ENCODE measurements at places on chromosomes 11 and 22.

GRCh38 chr11:57641011-57641807, 8.5 kb downstream of the YPEL4 start:
- DNase-seq: no peak

- no peak for DNase-seq
Measured at GRCh38 chr11:121723246-121723741, 270.5 kb upstream of the SORL1-AS1 start.

- no peak for DNase-seq
Measured at GRCh38 chr11:5564259-5565019, 16.1 kb upstream of the OR52H1 start.

GRCh38 chr11:83073258-83073657, 1.6 kb upstream of the RAB30 start:
- DNase-seq: no peak

DNA sequence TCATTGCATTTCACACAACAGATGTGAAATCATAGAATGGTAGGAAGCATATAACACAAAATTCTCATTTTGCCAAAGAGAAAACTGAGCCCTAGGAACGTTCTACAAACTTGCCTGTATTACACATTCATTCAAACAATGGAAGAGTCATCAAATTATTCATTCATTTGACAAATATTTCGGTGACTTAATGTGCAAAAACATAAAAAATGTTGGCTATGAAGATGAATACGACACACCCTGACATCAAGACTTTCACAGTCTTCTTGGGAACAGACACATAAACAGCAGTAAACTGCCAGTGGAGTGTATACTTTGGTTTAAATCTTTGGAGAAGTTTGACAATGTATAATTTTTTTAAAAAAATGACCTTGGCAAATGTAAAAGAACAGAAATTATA, 20.4 kb upstream of the C11orf87 start:
- no peak for DNase-seq

DNA sequence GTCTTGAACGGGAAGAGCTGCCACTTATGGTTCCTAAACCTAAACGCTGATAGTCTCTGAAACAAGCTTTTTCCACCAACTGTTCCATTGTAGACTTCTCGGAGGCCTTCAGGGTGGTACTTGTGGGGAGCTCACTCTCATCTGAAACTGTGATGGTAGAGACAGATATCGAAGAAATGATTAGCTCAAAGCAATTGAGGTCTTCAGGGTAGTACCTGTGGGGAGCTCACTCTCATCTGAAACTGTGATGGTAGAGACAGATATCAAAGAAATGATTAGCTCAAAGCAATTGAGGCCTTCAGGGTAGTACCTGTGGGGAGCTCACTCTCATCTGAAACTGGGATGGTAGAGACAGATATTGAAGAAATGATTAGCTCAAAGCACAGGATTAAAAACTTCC, 175.7 kb downstream of the SWAP70 start:
- DNase-seq: no peak

DNA sequence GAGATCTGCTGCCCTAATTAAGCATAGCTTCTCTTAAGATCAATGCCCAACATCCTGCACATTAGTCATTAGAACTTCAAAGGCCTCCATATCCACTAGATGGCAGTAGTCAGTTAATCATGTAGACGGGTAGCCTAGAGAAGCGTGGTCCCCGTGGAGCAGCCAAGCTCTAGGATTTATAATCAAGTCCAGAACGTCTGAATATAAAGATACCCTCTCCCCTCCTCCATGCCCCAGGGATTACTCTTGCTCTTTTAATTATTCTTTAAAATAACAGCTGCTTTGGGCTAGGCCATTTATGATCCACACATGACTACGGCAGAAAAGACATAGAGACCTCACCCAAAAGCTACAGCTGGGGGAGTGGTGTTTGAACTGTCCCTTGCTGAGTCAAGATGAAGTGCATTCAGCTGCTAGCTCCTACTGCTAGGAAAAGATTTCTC, 327.6 kb upstream of the PLET1 start:
- no peak for DNase-seq

GRCh38 chr11:13495929-13496328, at the start of gene PTH:
Gene PTH, minus strand, starts transcription at chr11:13495997. Its CDS starts 3,142 bp downstream, at chr11:13492855.
- no peak for DNase-seq

DNA sequence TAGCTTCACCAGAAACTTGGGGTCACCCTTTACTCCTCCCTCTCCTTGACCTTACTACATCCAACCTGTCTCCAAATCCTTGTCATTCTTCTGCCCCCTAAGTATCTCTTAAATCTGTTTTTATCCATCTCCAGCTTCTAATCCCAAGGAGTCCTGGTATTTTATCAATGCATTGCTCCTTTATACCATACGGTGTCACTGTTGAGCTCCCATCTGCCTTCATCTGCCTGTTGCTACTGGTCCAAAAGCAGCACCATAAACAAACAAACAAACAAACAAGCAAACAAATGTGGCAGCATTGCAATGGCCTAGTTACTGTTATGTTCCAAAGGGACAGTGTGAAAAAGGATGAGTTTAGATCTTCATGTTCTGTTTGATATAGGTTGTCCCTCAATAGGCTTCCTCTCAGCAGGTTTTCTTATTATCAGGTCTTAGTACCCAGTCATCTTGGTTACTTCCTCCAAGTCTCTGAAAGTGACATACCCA, 34.2 kb downstream of the DNHD1 start:
- no peak for DNase-seq

DNA sequence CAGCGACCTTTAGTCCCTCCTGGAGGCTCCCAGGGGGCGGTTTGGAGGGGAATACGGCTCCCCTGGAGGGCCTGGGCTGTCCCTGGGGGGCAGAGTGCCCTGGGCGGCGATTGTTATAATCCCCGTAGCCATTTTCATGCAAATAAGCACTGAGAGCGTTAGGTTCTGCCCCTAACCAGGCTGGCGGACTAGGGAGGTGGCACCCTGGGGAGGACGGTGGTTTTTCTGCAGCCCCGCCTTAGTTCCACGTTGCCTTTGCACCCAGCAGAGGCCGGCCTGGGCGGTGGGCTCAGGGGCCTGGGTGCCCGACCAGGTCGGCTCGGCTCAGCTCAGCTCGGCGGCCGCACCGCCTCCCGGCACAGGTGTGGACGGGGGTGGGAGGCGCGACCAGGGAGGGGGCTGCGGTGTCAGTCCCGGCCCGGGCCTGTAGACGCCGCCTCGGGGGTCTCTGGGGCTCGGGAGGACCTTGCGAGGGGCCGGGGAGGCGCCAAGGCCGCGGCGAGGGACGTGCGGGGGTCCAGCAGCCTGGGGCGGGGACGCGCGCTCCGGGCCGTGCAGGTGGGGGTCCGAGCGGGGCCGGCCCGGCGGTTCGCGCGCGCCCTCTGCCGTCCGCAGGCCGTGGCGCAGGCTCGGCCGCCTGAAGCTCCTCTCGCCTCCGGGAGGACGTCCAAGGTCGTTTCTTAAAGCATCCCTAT, 2.3 kb upstream of the DUSP8 start:
- DNase-seq: peak; percentile 45

DNA sequence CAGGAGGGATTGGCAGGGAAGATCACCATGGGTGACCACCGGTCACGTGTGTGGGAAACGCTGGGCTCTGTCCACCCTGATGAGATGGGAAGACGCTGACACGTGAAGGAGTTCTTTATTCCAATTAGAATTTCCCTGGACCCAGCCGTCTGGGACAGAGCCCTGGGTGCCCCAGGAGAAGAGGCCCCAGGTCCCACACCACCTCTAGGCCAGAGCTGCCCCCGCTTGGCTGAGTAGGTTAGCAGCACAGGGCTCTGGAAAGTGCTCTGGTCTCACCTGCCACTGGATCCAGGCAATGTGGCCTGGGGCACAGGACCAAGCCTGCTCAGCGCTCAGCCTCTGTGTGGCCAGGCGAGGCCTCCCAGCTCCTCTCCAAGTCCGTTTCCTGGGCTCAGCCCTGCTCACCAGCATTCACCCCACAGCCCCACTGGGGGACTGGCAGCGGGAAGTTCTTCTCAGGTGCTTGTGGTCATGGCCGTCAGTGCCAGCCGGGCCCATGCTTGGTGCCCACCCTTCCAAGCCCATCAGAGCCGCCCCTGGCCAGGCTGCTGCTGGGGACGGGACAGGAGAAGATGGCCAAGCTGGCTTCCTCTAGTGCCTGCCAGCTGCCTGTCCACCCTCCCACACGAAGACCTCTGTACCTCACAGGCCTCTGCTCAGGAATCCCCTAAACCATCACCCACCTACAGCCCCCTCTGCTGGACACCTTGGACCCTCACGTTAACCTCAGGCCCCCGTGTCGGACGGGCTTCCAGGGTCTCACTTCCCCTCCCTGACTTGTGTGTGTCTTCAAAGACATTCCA, 62.5 kb upstream of the FGF3 start:
- no peak for DNase-seq

DNA sequence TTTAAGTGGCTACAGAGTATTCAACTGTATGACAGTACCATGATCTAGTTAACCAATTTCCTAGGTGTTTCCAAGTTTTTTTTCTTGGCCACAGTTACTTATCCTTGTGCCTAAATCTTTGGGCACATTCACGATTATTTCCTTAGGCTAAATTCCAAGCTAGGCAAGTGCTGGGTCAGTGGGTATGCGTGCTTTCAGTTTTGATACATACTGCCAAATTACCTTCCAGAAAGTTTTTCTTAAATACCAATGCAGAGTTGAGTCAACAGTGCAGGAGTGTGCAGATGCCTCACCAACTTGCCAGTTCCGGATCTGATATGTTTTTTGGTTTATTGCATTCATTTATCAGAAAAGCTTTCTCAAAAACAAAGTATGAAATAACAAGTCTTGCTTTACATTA, 67.9 kb upstream of the OR4B1 start:
- DNase-seq: no peak

GRCh38 chr11:33259869-33260268, 2.7 kb downstream of the HIPK3 start:
- DNase-seq: no peak

DNA sequence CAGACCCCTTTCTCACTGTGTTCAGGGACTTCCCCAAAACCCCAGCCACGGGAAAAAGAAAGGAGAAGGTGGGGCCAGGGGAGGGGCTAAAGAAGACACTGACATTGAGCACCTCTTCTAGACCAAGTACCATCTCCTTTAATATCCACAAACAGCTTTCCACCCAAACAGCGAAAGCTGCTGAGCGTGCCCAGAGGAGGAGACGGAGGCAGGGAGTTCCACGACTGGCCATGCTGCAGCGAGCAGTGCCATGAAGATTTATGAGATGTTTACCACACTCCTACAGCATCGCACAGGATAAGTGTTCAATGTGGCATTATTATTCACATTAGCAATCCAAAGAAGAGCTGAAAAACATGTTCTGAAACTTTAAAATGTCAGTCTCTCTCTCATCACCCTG, 127.4 kb downstream of the LARGE1 start:
- no peak for DNase-seq

- DNase-seq: no peak
Measured at GRCh38 chr11:94787801-94788200, 19.6 kb downstream of the AMOTL1 start.

DNA sequence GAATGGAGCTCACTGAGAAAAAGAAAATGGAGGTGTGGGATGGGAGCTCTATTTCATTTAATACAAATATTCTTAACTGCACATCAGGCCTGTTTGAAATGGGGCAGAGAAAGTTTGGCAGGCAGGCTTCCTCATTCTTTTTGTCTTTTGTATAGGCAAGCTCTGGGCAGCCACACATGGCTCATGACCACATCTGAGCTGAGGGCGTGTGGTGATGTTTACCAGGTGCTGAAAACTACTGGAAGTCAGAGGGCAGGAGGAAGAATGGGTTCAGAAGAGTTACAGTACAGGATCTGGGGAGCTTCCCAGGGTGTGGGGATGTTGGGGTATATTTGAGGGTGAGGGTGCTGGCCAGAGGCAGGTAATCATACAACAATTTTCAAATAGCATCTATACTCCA, 66.3 kb upstream of the NAV2 start:
- no peak for DNase-seq

DNA sequence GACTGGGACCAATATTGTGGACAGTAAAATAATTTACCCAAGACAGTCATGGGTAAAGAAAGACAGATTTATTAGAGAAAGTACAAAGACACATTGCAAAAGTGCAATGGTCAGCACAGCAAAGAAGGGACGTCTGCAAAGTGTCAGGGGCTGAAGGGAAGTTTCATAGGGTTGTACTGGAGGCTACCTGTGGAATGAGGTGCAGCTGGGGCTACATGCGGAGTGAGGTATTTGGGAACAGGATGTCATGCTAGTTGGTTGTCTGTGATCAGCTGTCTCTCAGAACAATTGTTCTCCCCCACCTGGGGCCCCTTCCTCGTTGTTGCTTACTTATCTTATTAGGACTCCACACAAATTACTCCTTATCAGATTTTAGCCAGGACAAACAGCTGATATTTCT, 11.4 kb upstream of the APOL3 start:
- DNase-seq: no peak

- no peak for DNase-seq
Measured at GRCh38 chr11:4416816-4417215, 23.3 kb upstream of the TRIM21 start.

GRCh38 chr11:62048100-62048499, 75.7 kb upstream of the INCENP start:
- no peak for DNase-seq

DNA sequence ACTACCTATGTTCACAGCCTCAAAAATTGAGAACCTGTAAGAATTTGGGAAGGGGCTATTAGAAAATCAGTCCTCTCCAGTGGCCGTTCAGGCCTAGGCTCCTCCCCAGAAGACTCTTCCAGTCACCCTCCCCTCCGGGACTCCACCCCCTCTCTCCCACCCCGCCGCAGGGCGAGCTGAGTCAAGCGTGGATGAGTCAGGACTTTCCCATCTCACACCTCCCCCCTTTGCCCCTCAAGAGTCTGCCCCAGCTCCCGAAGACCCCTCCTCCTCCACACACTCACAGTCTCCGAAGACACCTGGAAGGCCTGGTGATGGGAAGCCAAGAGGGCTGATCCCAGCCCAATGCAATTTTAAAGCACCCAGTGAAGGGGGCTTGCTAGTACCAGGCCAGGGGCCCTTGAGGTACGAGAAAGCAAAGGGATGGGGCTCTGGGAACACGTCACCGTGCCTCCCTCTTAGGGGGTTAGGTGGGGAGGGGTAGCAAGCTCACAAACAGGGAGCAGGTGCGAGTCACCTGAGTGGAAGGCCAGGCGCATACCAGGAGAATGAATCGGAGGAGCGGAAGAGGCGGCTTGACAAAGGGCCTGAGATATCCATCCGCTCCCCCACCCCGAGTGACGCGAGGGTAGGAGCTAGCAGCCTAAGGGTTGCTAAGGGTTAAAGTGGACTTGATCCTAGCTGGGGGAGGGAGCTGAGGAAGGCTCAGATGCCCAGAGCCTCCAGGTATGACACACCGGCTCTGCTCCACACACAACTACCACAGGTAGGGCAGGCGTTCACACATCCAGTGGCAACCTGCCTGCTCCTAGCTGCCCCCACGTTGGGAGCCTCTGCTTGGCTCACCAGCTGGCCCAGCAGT, 13.6 kb downstream of the BCL9L start:
- DNase-seq: no peak

GRCh38 chr11:122746050-122746478, 90.5 kb downstream of the UBASH3B start:
- DNase-seq: peak; percentile 32

- no peak for DNase-seq
Measured at GRCh38 chr11:33934450-33934849, 42.6 kb upstream of the LMO2 start.

GRCh38 chr22:35332278-35332677, 32.6 kb downstream of the TOM1 start:
- no peak for DNase-seq
